Fibroblast of pulmonary artery (primary cell): ENCODE measurements at places on chromosomes 16 and 17.

DNA sequence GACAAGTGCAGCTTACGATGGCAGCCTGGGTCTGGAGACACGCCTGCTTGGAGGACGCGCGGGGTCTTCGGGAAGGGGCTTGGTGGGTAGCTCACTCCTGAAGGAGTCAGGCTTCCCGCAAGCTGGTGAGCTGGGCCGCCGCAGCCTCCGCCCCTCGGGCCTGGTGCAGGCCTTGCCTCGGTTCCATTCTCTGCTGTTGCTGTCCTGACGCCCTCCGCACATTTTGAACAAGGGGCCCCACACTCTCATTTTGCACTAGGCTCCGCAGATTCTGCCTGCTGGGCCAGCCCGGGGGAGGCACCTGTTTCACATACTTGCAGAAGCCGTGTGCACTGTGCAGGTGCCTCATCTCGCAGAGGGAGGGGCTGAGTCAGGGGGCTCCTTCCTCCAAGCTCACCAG lies 31.9 kb upstream of the CBX4 start:
- DNase-seq = no peak

GRCh38 chr16:88375996-88376834 lies 6.5 kb upstream of the ZNF469 start:
- DNase-seq = no peak

DNA sequence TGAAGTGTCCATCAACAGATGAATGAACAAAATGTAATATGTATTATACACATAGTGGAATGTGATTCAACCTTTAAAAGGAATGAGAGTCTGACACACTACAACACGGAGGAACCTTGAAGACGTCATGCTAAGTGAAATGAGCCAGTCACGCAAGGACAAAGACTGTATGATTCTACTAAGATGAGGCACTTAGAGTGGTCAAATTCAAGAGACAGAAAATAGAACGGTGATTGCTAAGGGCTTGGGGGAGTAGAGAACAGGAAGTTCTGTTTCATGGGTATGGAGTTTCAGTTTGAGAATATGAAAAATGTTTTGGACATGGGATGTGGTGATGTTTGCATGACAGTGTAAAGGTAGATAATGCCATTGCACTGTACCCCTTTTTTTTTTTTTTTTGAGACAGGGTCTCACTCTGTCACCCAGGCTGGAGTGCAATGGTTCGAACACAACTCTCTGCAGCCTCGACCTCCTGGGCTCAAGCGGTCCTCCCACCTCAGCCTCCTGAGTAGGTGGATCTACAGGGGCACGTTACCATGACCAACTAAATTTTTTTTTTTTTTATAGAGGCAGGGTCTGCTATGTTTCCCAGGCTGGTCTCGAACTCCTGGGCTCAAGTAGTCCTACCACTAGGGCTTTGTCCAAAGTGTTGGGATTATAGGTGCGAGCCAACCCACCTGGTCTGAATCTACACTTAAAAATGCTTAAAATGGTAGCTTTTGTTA lies 2.9 kb upstream of the CCDC102A start:
- DNase-seq = no peak

- peak; percentile 27 for DNase-seq
Observed at GRCh38 chr17:65332375-65332774, 195.2 kb downstream of the RGS9 start.

DNA sequence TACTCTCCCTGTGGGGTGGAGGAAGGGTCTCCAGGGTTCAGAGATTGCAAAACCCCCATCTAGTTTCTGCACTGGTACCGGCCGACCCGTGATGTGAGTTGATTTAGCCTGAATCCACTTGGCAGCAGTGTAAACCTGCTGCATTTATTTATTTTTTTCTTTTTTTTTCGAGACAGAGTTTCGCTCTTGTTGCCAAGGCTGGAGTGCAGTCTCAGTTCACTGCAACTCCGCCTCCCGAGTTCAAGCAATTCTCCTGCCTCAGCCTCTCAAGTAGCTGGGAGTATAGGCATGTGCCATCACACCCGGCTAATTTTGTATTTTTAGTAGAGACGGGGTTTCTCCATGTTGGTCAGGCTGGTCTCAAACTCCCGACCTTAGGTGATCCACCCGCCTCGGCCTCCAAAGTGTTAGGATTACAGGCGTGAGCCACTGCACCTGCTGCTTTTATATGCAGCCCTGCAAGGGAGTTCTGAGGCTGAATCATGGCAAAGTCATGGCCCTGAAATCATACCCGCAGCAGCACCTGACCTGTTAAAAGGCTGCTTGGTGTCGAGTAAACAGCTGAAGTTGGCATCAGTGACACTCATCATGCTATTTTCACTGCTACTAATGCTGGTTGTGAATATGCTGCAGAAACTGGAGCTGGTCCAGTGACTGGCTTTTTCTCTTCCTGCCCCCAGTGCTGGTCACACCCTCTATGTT lies 21.4 kb downstream of the DEXI start:
- DNase-seq = no peak

DNA sequence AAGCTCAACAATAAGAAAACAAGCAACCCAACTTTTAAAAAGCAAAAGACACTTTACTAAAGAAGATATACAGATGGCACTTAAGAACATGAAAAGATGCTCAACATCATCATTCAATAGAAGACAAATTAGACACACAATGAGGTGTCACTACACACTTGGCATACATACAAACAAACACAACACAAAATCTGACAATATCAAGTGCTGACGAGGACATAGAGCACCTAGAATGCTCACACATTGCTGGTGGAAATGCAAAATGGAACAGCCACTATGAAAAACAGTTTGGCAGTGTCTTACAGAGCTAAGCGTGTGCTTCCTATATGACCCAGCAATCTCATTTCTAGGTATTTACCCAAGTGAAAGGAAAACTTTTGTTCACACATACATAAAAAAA lies 18.9 kb downstream of the RPRML start:
- no peak for DNase-seq

DNA sequence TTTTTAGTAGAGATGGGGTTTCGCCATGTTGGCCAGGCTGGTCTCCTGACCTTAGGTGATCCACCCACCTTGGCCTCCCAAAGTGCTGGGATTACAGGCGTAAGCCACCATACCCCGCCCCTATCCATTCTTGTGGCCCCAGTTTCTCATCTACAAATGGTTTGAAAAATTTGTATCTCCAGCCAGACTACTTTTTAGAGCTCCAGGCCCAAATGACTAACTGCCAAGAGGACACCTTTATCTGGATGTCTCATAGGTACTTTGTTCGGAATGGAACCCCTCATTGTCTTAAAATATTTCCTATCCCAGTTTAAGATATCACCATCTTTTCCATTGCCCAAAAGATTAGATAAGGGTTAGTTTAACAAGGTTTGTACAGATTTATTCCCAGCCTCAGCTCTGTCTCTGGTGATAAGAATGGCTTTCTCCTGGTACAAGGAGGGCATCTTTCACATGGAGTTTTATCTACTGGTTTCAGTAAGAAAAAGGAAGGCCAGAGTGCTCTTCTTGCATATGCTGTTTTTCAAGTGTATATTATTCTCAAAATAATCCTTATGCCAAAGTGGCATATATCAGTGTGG lies 4.9 kb upstream of the CDC27 start:
- no peak for DNase-seq

DNA sequence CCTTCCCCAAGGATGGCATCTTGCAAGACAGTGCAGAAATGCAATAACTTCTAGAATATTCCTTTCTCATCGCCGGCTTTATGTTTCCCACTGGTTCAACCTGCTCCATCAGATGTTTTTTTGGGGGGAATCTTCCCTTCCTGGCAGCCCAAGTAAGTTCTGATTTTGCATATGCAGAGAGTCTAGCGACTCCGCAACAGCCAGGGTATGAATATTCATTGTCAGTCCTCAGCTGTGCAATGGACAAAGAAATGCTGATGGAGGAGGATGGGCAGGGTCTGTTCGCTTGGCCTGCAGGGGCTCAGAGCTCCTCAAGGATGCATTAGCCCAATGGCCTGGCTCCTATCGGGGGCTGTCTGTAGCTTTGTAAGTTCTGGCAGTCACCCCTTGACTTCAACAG lies 358.8 kb upstream of the CCL2 start:
- DNase-seq = no peak

DNA sequence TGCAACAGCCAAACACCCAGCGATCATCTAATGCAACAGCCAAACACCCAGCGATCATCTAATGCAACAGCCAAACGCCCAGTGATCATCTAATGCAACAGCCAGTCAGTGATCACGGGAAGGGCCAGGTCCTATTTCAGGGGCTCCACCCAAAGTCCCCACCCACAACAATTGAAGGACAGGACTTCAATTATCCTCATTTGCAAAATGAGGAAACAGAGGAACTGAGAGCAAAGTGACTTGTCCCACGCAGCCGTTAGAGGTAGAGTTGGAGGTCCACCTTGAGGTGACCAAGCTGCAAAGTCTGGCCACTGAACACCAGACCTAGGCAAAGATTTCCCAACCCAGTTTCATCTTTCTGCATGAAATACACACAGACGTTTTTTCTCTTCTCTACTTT lies 3.7 kb downstream of the ZG16B start:
- DNase-seq = no peak

GRCh38 chr17:19986941-19987861 lies 9.6 kb upstream of the AKAP10 start:
- DNase-seq = no peak

DNA sequence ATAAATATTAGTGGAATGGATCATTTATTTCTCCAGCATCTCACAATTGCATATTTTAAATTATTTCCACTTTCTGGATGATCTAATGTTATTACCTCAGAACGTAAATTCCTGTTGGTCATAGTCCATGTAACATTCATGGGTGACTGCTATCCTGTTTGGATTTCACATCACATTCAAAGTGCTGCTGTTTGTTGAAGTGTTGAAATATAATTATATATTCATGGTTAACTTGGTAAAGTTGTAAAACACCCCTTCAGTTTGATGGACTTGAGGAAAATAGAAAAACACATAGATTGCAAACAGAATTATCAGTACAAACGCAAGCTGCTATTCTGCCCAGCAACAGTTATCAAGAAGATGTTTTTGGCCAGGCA lies 59.6 kb downstream of the TANGO6 start:
- DNase-seq = no peak

DNA sequence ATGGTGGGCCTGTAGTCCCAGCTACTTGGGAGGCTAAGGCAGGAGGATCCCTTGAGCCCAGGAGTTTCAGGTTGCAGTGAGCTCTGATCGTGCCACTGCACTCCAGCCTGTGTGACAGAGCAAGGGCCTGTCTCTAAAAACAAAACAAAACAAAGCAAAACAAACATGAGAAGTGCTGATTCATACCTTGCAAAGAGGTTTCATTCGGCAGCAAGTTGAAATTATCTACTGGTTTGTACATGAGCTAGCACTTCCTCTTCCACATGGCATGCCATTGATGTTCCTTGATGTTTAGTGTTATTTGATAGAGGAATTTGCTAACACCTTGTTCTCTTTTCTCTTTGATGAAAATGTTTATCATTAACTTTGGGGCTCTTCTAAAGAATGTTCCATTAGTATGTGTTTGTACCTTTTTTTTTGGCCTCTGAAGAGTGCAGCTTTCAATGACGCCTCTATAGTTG lies 50.6 kb downstream of the SPECC1 start:
- peak; percentile 40 for DNase-seq

- no peak for DNase-seq
Observed at GRCh38 chr16:56261656-56262055, 70.4 kb downstream of the GNAO1 start.

DNA sequence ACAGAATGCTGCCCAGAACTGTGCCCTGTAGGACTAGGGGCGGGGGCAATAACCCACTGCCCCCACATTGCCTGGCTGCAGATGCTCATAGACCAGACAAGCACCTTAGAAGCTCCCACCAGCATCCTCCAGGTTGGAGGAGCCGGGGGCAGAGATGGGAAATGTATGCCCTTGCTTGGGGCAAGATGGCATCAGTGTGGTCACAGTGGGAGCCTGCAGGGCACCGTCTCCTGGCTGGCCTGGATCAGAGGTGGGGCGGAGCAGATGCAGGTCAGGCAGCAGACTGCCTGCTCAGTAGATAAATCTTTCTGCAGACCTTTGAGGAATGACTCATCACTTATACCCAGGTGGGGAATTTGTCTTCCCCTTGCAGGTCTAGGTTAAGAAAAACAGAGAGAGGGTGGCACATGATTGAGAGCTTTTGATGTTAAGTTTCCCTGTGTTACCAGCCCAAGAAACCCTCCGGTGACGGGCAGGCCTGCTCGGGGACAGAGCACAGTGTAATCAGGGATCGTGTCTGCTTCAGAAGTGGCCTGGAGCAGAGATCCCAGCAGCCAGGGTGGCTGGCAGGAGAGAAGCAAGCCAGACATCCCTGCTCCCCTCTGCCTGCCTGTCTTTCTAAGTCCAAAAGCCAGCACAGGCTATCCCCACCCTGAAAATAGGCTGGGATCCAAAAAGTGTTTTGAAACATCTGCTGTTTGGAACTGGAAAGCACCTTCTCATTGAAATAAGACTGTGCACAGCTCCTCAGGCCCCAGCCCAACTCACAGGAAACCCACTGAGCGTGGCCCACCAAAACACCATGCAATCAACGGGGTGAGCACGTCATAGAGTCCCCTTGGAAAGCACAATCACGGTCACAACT lies 50.7 kb upstream of the RPL38 start:
- peak; percentile 6 for DNase-seq

DNA sequence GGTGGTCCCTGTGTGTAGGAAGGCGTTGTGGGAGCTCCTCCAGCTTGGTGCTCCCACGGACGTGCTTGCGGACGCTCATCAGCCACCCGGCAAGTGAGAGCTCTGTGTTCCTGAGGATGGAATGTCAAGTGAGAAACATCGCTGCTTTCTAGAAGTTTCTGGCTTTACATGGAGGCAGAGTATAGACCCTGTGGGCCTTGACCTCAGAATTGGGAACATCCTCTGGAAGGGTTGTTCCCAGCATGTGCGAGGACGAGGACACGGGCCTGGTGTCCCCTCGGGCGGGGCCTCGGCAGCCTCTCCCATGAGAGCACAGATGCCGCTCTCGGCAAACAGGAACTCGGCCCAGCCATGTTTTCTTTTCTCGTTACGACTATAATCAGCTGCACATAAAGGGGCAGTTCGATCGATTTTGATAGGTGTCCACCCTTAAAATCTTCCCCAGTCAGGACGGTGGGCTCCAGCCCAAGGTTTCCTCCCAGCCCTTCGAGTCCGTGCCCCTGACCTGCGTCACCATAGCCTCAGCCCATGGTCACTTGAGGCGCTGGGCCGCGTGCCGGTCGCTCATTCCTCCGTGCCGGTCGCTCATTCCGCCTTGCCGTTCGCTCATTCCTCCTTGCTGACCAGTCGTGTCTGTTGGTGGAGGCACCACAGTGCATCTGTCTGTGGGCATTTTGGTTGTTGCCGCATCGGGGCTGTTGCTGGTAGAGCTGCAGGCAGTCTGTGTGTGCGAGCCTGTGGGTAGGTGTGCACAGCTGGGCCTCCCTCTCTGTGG lies 91.3 kb upstream of the ZNF750 start:
- no peak for DNase-seq

GRCh38 chr17:72093707-72094106 lies 27.1 kb upstream of the SOX9 start:
- DNase-seq = no peak

DNA sequence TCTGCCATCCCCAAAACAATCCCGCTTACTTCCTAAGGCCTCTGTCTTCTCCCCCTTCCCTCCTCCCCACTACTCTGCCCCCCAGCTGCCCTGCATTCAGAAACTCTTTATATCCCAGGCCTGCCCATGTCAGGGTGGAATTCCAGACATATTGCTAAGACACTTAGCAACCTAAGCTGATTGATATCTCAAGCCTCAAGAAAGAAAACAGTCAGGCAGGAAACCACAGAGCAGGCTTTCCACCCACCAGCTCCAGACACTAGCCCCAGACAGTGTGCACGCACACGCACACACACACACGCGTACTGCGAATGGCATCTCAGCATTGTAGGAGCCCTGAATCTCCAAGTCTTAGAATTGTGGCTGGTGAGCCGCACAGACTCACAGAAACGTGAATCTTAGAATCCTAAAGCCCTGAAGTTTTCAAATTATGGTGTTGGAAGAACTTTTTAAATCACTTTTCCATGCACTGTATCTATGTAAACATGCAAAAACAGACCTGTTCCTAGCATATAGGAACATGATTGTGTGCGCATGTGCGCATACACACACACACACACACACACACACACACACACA lies 8.8 kb upstream of the LPCAT2 start:
- DNase-seq = peak; percentile 98
